ENCODE measurements at places on chromosomes 7 and 10. TPM values are rescaled to one million over a fixed set of nuclear protein-coding genes. Genes with fewer than 3 reads are reported as not detected.

DNA sequence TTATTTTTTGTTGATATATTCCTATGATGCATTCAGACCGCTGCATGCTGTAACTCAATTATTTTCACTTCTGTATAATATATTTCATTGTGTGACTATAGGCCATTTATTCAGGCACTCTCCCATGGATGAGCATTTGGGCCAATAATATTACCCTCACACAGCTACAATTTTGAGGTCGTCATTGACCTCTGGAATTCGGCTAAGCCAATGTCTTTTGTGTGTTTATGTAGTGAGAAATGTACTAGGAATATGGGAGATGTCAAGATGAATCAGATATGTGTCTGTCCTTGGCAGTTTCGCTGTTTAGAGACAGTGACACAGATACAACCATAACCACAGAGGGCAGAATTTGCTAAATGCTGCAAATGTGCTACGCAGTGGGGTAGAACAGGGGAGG lies 474.2 kb downstream of the ADRA2A start:
- no peak for DNase-seq

DNA sequence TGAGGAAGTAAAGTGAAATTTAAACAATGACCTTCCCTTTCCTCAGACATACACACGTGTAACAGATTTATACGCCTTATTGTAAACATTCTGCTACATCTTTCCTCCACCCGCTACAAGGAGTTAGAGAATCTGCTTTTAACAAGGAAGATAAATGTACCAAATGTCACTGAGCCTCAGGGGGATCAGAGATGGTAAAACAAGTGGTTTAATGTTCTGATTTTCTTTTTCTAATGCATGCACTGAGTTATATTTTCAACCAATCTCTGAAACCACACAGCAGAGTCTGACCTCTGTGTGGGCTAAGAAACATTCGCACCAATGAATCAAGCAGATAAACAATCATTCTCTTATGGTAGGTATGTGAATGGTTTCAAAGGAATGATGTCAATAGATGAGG lies 599.5 kb downstream of the ARL4A start:
- no peak for DNase-seq

Gene PDZD7
- 1.2 TPM for total RNA-seq

Gene CLDN15
- 3.6 TPM for total RNA-seq

DNA sequence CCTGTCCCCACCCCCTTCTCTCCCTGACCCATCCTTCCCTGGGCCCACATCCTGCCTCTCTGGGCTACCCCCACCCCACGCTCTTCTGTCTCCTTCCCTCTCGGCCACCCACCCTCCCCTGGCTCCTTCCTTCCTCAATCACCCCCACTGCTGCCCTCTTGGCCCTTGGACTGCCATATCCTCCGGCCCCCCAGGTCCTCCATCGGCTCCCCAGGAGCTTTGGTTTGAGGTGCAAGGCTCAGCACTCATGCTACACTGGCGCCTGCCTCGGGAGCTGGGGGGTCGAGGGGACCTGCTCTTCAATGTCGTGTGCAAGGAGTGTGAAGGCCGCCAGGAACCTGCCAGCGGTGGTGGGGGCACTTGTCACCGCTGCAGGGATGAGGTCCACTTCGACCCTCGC lies 10.9 kb downstream of the EPHB6 start:
- no peak for DNase-seq

Gene LRRC4
- 1.2 TPM for total RNA-seq

Gene PSAP
- total RNA-seq = 435 TPM

Data from skin of body (tissue), 3 donors.